CD4-positive, alpha-beta T cell treated with Interleukin-6 for 4 hours (primary cell): ENCODE measurements at places on chromosomes 4 and X.

- no peak for DNase-seq
Observed at GRCh38 chr4:7157666-7158065, 34.7 kb upstream of the SORCS2 start.

DNA sequence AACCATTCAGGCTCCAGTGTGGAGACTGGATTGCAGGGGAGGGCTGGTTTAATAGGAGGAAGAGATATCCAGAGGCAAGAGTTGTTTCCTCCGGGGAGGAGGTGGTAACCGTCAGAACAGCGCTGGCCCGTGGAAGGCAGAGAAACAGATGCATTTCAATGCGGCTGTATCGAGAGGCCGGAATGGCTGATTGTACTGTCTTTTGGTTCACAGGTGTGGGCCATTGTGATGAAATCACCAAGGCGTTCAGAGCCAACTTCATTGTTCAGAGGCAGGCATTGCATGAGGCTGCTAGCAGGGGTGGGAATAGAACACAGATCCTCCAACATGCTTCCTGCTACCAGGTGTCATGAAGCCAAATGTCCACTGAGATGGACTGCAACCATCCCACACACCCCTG lies 53.0 kb downstream of the SHOX start:
- DNase-seq: no peak

DNA sequence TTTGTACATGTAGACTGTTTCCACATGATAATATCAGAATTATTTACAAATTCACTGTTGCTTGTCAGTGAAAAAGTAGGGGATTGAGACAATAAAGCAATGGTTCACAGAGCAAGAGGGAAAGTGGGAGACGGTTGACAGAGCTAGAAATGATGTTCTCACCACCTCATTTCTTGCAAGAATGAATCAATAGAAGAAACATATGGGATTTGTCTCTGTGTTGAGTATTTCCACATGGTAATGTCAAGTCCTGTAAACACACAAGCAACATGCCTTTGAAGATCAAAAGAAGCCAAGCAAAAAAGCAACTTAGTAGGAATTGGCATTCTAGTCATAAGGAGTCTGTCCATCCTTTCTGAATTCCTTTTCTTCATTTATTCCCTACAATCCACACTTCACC lies 1806.6 kb upstream of the AGA start:
- DNase-seq: no peak

DNA sequence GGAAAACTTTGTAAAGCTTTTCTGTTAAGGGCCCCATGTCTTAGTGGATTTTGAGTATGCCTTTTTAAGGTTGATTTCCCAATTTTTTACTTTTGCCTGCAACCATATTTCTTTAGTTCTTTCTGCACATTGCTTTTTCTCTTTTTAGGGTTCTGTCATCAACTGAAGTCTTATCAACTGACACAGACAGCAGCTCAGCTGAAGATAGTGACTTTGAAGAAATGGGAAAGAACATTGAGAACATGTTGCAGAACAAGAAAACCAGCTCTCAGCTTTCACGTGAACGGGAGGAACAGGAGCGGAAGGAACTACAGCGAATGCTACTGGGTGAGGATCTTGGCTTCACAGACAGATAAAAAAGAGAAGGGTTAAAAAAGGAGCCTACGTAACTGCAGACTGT lies 27.8 kb downstream of the TAF1 start:
- no peak for DNase-seq

DNA sequence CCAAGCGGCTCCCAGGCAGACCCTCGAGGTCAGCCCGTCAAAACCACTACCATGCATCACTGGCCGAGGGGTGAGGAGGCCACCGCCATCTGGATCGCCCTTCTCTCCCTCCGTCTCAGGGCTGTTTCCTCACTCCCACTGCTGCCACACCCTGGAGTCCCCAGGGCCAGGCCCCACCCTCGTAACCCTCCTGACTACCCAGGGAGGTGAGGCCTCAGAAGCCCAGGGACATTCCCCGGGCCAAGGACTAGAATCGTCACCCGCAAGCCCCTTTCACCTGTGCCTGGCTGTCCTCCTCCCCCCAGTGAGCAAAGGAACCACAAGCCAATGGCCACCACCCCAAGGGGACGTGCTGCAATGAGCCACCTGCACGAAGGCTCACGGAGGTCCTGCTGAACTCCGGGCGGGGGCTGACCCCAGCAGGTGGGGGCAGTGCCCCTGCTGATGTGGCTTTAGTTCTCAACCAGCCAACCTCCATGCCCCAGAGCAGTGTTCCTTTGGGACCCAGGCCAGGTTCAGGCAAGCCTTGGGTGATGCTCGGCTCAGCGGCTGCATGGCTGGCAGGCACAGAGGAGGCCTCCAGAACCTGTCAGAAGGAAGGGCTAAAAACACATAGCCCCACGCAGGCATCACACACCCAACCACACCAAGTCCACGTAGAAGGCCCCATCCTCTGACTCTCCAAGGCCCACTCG lies 23.8 kb downstream of the PPP2R2C start:
- no peak for DNase-seq

DNA sequence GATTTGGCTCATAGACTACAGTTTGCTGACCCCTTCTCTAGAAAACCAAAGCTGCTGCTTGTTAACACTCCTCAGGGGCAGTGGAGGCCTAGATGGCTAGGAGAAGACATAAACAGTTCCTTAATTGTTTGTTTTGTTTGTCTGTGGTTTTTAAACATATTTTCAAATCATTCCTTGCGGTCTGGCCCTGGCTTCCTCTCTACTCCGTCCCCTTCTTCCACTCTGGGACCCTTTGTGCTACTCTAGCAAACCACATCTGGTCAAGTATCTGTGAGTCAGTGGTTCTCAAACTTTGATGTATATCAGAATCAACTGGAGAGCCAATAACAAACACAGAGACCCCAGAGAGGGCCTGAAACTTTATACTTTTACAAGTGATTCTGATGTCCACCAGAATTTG lies 36.1 kb downstream of the FRMPD4 start:
- DNase-seq: no peak

DNA sequence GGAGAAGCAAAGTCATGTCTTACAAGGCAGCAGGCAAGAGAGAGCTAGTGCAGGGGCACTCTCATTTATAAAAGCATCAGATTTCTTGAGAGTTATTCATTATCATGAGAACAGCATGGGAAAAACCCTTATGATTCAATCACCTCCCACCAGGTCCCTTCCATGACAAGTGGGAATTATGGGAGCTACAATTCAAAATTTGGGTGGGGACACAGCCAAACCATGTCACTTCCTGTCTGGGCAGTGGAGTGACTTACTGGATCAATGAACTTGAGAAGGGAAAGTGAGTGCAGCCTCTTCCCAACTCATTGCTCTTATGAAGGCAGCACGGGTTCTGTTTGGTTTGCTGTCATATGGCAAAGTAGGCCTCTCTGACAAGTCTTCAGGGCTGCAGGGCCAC lies 261.8 kb upstream of the TAPT1 start:
- no peak for DNase-seq

DNA sequence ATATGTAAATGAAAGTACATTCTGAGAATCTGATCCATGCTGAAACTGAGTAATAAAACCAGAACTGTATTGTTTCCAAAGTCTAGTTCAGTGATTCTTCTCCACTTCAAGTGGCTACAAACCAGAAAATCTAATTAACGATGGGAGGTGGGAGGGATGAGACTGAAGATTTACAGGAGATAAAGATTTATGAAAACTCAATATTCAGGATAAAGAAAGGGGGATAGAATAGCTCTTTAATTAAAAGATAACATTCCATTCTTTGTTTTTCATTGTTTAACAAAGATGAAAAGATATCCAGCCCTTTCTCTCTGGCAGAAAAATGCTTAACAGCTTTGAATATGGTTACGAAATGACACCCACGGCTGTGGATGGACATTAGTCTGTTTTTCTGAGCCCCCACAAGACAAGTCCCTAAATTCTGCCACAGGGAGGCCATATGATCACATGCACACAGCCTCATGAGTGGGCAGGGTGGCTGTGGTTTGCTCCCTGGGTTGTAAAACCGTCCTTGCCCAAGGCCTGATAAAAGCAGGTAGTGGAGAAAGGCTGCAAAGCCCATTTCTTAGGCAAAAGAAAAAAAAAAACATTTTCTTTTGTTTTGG lies 36.4 kb downstream of the TMEM150C start:
- DNase-seq: no peak

DNA sequence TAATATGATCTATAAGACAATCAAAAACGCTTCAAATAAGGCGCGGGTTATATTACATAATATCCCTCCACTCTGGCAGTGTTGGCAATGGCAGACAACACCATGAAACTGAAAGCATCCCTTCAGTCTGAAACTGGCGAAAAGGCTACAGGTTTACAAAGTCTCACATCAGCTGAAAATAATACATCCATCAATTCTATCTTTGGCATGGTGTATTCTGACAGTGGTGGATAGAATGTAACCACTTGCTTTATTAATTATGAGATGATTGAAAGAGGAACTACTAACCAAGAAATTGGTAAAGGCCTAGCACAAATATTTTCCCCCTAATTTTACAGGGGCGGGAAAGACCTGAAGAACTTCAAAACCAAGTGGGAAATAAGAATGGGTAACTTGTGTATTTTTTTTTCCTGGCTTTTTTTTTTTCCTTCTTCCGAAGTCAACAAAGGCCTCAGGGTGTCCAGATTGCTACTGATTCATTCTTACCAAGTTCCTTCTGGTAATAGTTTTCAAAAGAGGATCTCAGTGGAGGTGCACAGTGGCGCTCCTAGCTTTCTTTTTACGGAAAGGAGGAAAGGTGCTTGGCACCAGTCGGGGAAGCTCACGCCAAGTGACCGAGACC lies 728 bp downstream of the UBA6 start:
- no peak for DNase-seq

- peak; percentile 58 for DNase-seq
Observed at GRCh38 chrX:115898382-115899001, 272.1 kb upstream of the AGTR2 start.

DNA sequence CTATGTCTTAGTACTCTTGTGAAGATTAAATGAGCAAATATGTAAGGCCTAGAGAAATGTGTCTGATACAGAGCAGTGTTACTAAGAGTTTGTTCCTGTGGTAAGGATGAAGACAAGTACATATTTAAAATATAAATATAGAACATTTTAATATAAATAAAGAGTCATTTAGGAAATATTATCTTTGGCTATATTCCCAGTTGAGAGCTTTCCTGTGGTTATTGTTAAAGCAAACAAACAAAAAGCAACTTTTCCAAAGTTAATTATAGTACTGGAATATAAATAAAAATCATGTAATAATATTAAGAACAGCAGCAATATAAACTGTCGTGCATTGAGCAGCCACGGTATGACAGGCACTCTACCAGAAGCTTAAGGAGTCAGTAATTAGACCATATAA lies 472.5 kb downstream of the INPP4B start:
- DNase-seq: no peak
